Calu3 (cell line): ENCODE measurements at places on chromosomes 2 and 18. TPM values are rescaled to one million over a fixed set of nuclear protein-coding genes. Genes with fewer than 3 reads are reported as not detected.

DNA sequence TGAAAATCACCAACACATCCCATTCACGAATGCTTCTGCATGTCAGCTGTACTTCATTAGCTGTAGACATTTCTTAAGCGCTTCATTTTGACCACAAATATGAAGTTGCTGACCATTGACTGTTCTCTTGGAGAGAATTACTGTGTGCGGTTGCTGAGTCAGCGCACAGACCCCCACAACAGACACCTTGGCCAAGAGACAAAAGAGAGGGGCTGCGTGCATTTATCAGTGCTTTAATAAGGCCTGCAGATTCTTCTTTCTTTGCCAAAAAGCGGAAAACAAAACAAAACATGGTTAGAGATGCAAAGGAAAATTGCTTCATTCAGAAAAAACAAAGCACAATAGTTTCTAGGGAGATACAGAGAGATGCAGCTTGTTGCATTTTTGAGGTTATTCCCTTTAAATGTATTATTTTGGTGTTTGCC lies 174.7 kb downstream of the ACKR3 start:
- DNase-seq: no peak

MALL gene
- 51.5 and 72.6 TPM in 2 replicates for total RNA-seq

GRCh38 chr2:7612969-7613368 lies 695.8 kb downstream of the RNF144A start:
- DNase-seq: no peak

GRCh38 chr2:234559609-234560008 lies 62.7 kb upstream of the ARL4C start:
- DNase-seq: no peak

- DNase-seq: no peak
These were observed 39.8 kb downstream of the MYO7B start for GRCh38 chr2:127575185-127575765.

CROCC2 gene
- total RNA-seq: not detected in 2 replicates
